WTC11 (cell line): ENCODE measurements at places on chromosomes 3 and 15.

DNA sequence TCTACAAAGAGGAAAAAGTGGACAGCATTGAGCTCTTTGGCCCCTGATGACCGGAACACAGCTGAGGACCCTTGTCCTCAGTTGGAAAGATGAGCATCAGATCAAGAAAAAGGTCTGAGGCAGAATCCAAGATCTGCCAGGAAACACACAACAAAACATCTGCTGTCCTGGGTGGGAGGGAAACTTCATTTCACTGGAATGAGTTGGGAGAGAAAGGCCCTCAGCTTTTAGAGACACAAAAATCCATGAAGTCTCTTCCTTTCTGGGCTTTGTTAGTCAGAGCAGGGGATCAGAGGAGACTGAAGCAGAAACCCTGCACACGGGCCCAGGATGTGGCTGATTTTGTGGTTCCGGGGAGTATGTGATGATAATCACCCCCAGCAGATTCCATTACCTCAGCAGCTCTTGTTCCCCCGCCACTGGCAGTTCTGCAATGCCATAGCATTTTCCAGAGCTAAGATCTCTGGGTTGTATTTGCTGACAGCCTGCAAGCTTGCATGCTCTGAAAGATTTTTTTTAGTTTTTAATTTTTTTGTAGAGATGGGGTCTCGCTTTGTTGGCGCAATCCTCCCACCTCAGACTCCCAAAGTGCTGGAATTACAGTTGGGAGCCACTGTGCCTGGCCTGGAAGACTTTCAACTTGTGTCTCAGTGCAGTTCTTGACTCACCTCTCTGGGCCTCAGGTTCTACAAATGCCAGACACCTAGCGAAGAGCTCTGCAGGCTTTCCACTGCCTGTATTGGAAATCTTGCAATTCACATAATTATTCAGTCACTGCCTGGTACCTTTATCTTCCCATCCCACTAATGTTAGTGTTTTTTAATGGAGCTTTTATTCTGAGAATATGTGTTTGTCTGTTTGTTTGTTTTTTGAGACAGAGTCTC is 5.8 kb upstream of the TATDN2 start:
- peaks cover 22% of the 10 kb centered on the region for H3K36me3 ChIP-seq
- H3K4me3 ChIP-seq, result no peak overlapping the region
- H3K4me1 ChIP-seq, result peaks cover 14% of the 10 kb centered on the region
- DNase-seq, result no peak

DNA sequence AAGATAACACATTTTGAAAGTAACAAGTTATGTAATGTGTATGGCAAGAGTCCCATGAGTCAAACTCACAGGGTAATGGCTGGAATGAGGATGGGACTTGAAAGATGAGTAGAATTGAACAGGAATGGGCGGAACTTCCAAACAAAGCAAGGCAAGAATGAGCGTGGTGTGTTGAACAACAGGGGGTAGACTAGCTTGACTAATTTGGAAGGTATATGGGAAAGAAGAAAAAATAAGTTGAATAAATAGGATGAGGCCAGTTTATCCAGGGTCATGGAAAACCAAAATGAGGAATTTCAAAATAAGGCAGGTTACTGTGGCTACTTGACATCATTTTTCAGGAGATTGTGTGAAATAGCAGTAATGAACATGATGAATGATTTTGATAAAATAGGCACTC is 2.5 kb upstream of the DPH6 start:
- no peak for DNase-seq
- H3K36me3 ChIP-seq, result no peaks in the 10 kb centered on the region
- peak overlapping the region; percentile 95 for H3K27ac ChIP-seq
- no peaks in the 10 kb centered on the region for H3K27me3 ChIP-seq
- peak overlapping the region; percentile 88 for H3K4me3 ChIP-seq

DNA sequence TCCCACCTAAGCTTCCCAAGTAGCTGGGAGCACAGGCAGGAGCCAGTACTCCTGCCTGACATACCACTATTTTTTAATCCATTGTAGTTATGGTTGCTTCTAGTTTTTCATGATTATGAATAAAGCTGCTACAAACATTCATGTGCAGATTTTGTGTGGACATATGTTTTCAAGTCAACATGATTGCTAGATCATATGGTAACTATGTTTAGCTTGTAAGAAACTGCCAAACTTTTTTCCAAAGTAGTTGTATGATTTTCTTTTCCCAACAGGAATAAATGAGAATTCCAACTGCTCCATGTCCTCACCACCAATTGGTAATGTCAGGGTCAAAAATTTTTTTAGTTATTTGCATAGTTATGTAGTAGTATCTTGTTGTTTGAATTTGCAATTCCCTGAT is 136.8 kb upstream of the THRB start:
- H3K27me3 ChIP-seq, result no peaks in the 10 kb centered on the region
- DNase-seq, result no peak
- no peak overlapping the region for H3K4me3 ChIP-seq
- H3K27ac ChIP-seq, result no peak overlapping the region

- no peaks in the 10 kb centered on the region for H3K36me3 ChIP-seq
- no peaks in the 10 kb centered on the region for H3K27me3 ChIP-seq
- H3K4me3 ChIP-seq, result no peak overlapping the region
- no peaks in the 10 kb centered on the region for H3K4me1 ChIP-seq
- DNase-seq, result no peak
These were observed 138.4 kb downstream of the MEIS2 start for GRCh38 chr15:36961956-36962355.

- peaks cover 8% of the 10 kb centered on the region for H3K4me1 ChIP-seq
- no peak overlapping the region for H3K27ac ChIP-seq
- peaks cover 43% of the 10 kb centered on the region for H3K27me3 ChIP-seq
- H3K4me3 ChIP-seq, result no peak overlapping the region
- H3K36me3 ChIP-seq, result no peaks in the 10 kb centered on the region
These were observed 3.3 kb upstream of the GMNC start for GRCh38 chr3:190865828-190866227.

GRCh38 chr3:53144862-53145712 is 14.9 kb upstream of the RFT1 start:
- H3K4me1 ChIP-seq, result peaks cover 6% of the 10 kb centered on the region; the same call in 1 of the 2 replicates
- no peaks in the 10 kb centered on the region for H3K36me3 ChIP-seq
- H3K27me3 ChIP-seq, result no peaks in the 10 kb centered on the region
- DNase-seq, result no peak

- DNase-seq, result no peak
- H3K27ac ChIP-seq, result no peak overlapping the region
- H3K36me3 ChIP-seq, result peaks cover 20% of the 10 kb centered on the region; the same call in 1 of the 2 replicates
- no peak overlapping the region for H3K4me3 ChIP-seq
These were observed 28.2 kb downstream of the NBEAL2 start for GRCh38 chr3:47007482-47008233.

DNA sequence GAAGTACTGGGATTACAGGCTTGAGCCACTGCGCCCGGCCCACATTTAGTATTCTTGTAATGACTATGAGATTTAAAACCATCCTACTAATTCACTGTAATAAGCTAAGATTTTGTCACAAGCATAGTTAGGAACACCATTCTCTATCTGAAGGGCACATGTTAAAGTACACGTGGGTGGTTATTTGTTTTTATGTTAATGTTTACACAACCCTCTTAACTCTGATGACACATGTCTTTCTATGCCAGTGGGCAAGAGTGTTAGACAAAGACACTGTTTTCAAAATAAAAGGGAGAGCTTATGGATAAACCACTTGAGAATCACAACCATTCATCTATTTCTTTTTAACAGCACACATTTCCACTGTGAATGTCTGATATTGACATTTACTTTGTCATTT is 537.6 kb upstream of the IL12A start:
- DNase-seq, result no peak
- peaks cover 8% of the 10 kb centered on the region for H3K4me1 ChIP-seq
- no peaks in the 10 kb centered on the region; the same call in 1 of the 2 replicates for H3K27me3 ChIP-seq
- H3K36me3 ChIP-seq, result no peaks in the 10 kb centered on the region
- no peak overlapping the region for H3K4me3 ChIP-seq
- H3K27ac ChIP-seq, result no peak overlapping the region

DNA sequence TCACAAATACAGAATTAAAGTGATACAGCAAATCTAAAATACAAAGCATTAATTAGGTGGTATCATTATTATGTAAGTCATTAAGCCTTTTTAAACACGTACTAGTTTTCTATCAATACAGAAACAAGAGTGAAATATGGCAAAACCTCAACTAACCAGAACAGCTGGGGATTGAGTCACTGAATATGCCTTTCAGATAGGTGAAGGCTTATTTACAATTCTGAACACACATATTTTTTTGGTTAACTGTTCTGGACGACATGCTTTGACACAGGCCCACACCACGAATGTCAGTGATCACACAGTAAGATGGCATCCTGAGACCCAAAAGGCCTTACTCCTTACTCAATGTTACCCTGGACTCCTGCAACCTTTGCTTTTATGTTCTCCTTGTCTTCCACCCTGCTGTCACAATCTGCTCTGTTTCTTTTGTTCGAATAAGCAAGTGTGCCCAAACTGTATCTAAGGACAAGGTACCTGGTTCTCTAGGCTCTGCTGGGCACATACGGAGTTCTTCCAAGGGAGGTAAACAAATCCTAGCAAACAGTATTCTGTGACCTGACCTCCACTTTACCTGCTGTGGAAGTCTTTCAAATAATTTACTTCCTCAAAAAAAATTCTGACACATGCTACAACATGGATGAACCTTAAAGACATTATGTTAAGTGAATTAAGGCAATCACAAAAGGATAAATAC is 7.0 kb downstream of the SFMBT1 start:
- peaks cover 6% of the 10 kb centered on the region for H3K27me3 ChIP-seq
- no peak overlapping the region; the same call in 1 of the 2 replicates for H3K27ac ChIP-seq
- no peaks in the 10 kb centered on the region for H3K36me3 ChIP-seq
- no peak for DNase-seq
- peaks cover 25% of the 10 kb centered on the region for H3K4me1 ChIP-seq

GRCh38 chr3:186971578-186971977 is 41.3 kb downstream of the ST6GAL1 start:
- no peak overlapping the region for H3K4me3 ChIP-seq
- H3K36me3 ChIP-seq, result peaks cover 68% of the 10 kb centered on the region
- H3K27me3 ChIP-seq, result no peaks in the 10 kb centered on the region
- DNase-seq, result no peak
- peak overlapping the region; percentile 44; the same call in 1 of the 2 replicates for H3K27ac ChIP-seq
- H3K4me1 ChIP-seq, result peaks cover 39% of the 10 kb centered on the region

GRCh38 chr15:40282869-40283614 is at the start of gene ANKRD63:
TSS of gene ANKRD63 (minus strand) at chr15:40283064. CDS start at chr15:40282586, 478 bp downstream.
- peaks cover 75% of the 10 kb centered on the region for H3K27me3 ChIP-seq
- H3K4me3 ChIP-seq, result peak within 1 kb of the TSS; percentile 63
- peaks cover 52% of the 10 kb centered on the region for H3K4me1 ChIP-seq

GRCh38 chr3:53704363-53704725 is 141.9 kb downstream of the CHDH start:
- H3K4me3 ChIP-seq, result no peak overlapping the region
- H3K36me3 ChIP-seq, result no peaks in the 10 kb centered on the region

- H3K36me3 ChIP-seq, result peaks cover 4% of the 10 kb centered on the region
- H3K4me3 ChIP-seq, result no peak overlapping the region
- no peak overlapping the region for H3K27ac ChIP-seq
- no peaks in the 10 kb centered on the region for H3K27me3 ChIP-seq
- no peak for DNase-seq
These were observed 7.9 kb upstream of the GBE1 start for GRCh38 chr3:81769299-81769698.

DNA sequence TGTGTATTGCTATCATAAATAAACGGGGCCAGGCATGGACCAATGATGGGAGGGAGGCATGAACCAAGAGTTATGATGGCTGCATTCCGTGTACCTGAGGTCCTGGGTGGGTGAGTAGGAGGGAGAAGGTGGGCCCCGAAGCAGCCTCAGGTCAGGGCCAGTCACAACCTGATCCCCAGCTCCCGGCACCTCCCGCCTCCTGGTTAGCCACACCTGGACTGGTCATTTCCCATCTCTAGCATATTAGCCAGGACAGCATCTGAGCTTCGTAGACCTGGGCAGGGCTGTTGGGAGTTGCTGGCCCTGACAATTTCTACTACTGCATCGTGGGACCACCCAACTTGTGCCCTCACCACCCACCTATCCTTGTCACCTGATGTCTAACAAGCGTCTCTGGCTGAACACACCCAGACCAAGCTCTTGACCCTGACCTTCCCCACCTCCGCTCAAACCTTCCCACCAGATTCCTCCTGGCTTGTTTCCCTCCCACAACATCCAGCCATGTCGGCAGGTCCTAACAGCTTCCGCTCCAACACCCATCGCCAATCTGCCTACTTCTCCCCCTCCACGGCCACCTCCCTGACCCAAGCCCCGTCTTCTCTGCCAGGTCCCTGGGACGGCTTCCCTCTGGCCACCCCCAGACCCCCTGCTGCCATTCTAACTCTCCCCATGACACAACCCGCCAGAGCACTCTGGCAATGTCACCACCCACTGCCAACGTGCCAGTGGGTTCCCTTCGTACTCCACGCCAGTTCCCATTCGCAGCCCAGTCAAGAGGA is 133.8 kb upstream of the IQSEC1 start:
- no peak for DNase-seq
- H3K4me1 ChIP-seq, result peaks cover 5% of the 10 kb centered on the region; the same call in 1 of the 2 replicates
- H3K27me3 ChIP-seq, result no peaks in the 10 kb centered on the region
- no peaks in the 10 kb centered on the region for H3K36me3 ChIP-seq
- peak overlapping the region; percentile 68; the same call in 1 of the 2 replicates for H3K27ac ChIP-seq

GRCh38 chr3:134441821-134442220 is 44.0 kb downstream of the ANAPC13 start:
- H3K27ac ChIP-seq, result no peak overlapping the region
- H3K4me3 ChIP-seq, result no peak overlapping the region
- H3K36me3 ChIP-seq, result peaks cover 12% of the 10 kb centered on the region
- H3K27me3 ChIP-seq, result peaks cover 3% of the 10 kb centered on the region; the same call in 1 of the 2 replicates
- DNase-seq, result no peak

GRCh38 chr3:9059489-9060400 is 96.5 kb upstream of the RAD18 start:
- no peaks in the 10 kb centered on the region; the same call in 1 of the 2 replicates for H3K4me1 ChIP-seq
- no peak overlapping the region for H3K4me3 ChIP-seq
- no peak overlapping the region for H3K27ac ChIP-seq
- H3K27me3 ChIP-seq, result no peaks in the 10 kb centered on the region; the same call in 1 of the 2 replicates
- peaks cover 24% of the 10 kb centered on the region for H3K36me3 ChIP-seq

DNA sequence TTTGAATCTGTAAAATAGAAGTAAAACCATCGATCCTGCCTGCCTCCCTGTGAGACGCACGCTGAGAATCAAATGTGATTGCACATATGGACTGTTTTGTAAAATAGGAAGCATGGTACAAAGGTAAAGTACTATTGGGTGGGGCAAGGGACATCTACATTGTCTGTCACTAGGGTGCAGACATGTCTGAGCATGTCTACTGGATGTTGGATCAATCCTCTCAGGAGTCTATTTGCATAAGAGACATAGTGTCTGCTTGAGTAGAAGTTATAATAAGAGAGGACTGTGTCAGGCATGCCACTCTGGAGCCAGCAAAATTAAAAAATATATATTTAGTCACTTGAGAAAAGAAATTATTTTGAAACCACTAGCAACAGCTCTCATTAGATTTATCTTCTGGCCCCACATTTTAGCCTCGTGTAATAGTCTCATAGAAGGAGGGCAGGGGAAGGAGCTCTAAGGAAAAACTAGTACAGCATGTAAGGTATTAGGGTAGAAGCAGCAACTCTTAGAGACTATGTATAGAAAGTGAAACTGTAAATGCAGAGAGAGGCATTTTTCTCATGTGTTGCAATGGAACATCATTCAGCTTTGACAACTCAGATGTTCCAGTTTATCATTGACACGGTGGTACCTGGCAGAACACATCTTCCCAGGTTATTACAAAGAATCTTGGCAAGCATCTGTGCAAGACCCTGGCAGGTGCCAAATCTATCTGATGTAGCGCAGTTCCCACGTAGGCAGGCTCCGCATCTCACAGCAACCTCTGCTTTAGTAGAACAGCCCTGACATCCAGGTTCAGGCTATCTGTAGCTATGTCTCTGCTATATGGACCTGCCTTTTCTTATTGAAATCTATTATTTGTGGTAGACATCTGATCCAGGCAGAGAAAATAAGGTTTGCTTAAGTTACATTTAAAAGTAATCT is 85.2 kb upstream of the CHL1 start:
- H3K27me3 ChIP-seq, result peaks cover 5% of the 10 kb centered on the region
- no peaks in the 10 kb centered on the region for H3K4me1 ChIP-seq
- no peak for DNase-seq
- H3K27ac ChIP-seq, result no peak overlapping the region
